AG20443 (cell line): ENCODE measurements at places on chromosomes 6 and 20.

- DNase-seq, result no peak
These were observed 13.4 kb downstream of the ALDH8A1 start for GRCh38 chr6:134936476-134936875.

GRCh38 chr6:34664256-34664971 is 32.2 kb downstream of the ILRUN start:
- no peak for DNase-seq

DNA sequence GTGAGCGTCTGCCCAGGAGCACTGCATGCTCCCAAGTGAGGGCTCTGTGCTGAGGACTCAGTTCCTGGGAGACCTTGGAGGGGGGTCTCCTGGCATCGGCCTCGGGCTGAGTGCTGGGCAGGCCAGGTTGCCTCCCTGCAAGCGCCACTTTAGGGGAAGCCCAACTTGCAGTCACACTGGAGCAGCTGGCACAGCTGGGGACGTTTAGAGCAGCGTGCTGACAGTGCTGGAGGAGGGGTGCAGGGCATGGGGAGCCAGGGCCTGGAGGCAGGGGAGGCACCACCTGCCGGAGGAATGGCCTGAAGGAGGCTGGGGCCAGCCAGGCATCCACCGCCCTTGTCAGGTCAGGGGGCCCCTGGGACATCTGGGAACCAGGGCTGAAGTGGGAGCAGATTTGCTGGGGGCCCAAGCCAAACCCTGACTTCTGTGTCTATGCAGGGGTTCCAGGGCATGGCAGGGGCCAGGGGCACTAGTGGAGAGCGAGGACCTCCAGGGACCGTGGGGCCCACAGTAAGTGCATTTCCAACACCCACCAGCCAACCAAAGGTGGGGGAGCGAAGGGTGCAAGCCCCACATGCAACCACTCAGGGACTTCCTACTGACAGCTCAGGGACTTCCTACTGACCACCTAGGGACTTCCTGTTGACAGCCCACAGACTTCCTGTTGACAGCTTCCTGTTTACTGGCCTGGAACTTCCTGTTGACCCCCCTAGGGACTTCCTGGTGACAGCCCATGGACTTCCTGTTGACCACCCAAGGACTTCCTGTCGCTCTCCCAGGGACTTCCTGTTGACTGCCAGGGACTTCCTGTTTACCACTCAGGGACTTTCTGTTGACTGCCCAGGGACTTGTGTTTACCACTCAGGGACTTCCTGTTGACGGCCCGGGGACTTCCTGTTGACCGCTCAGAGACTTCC is 33.6 kb downstream of the COL20A1 start:
- DNase-seq, result no peak

DNA sequence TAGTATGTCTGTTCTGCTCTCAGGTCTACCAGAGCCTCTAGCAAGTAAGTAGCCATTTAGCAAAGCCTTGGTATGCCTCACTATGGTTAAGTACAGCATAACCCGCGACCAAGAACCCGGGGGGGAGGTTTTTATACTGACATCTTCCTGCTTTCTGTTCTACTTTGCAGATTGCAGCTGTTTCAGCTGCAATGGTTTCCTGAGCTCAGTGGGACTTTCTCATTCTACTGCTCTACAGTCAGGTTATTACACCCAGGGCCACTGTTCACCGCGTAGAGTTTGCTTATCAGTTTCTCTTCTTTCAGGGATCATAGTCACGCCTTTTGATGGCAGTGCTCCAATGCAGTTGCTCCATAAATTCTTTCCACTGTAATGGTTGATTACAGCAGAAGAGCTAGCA is 631.3 kb downstream of the TFAP2A start:
- DNase-seq, result no peak

DNA sequence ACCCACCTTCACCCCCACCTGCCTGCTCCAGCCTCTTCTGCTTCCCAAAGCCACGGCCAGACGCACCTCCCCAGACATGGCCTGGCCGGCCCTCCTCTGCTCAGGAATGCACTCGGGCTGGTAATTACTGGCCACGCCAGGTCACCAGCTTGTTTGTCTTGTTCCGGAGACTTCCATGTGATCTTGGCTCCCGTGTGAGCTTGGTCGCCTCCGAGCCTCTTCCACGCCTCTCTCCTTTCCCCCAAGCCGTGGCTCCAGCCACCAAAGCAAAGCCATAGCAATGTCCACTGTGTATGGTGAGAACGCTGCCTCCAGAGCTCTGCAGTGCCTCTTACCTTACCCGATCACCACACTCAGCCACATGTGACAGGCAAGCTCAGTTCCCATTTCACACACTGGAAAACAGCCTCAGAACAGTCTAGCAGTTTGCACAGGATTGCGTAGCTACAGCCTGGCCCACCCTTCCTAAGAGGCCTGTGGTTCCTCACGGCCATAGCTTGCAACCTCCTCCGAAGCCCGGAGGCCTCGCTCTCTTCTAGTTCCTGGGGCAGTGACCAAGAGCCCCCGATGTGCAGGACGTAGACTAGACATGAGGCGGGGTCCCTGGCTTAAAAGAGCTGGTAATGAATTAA is 48.1 kb upstream of the AFDN start:
- DNase-seq, result no peak

GRCh38 chr20:40668449-40669228 is 20.4 kb downstream of the MAFB start:
- DNase-seq, result peak; percentile 32
